SK-N-SH (cell line): ENCODE measurements at places on chromosomes 7 and 10. TPM values are rescaled to one million over a fixed set of nuclear protein-coding genes. Genes with fewer than 3 reads are reported as not detected.

DNA sequence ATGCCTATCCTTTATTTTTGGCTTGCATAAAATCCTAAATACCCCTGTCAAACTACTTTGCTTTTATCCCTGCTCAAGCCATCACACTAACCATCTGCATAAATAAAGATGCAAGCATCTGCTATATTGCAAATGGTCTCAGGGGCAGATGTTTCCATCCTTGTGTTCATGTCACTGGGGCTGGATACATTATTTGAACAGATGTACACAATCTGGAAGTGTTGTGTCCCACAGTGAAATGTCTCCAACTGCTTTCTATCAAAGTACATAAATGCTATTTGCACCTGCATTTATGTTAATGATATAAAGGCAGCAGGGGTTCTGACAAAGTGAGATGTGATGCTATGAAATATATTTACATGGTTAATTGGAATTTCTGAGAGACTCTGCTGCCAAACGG is 163.1 kb downstream of the ZNF438 start:
- DNase-seq, result no peak

- DNase-seq, result no peak
These were observed 16.5 kb downstream of the DNAJB12 start for GRCh38 chr10:72338180-72338579.

DNA sequence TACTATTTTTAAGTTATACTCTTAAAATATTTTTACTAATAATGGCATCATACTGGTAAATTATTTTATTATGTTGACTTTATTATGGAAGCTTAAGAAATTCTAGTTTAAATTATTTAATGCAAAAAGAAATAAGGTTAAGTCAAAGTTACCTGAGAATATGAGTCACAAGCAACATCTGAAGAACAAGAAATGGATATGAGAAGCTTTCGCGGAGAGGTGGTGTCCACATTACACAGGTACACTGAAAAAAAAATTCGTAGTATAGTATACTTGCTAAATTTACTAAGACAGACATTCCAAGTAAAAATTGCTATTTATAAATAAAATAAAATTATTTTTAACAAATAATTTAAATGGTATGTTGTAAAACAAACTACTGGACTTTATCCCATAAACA is 143.8 kb downstream of the AVL9 start:
- no peak for DNase-seq

DNA sequence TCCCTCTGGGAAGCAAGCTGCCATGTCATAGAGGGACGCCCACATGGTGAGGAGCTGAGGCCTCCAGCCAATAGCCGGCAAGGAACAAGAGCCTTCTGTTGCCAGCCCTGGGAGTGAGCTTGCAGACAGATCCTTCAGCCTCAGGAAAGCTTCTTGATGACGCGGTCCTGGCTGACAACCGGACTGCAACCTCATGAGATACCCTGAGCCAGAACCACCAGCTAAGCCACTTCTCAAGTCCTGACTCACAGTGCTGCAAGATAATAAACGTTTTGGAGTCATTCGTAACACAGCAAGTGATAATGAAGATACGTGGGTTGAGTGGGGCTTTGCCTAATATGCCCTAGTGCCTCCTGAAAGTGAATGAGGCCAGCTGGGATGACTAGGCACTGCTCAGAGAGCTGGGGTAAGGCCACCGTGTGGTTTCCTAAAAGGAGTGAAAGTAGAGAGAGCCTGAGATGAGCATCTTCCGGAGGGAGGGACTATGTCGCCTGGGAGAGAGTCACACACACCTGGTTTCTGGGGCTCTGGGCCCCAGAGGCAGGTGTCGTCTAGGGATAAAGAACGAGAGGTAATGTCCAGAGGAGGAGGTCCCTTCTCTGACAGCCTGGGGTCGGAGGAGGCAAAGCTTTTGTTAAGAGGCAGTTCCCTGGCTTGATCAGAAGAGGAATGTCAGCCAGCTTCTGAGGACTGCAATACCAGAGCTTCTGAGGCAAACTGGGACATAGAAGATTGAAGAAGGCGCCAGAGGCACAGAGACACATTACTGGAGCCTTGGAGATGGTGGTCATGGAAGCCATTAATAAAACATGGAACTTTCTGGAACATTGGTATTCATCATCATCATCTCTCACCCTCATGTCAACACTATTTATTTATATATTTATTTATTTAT is 53.6 kb downstream of the PYROXD2 start:
- DNase-seq, result no peak

DNA sequence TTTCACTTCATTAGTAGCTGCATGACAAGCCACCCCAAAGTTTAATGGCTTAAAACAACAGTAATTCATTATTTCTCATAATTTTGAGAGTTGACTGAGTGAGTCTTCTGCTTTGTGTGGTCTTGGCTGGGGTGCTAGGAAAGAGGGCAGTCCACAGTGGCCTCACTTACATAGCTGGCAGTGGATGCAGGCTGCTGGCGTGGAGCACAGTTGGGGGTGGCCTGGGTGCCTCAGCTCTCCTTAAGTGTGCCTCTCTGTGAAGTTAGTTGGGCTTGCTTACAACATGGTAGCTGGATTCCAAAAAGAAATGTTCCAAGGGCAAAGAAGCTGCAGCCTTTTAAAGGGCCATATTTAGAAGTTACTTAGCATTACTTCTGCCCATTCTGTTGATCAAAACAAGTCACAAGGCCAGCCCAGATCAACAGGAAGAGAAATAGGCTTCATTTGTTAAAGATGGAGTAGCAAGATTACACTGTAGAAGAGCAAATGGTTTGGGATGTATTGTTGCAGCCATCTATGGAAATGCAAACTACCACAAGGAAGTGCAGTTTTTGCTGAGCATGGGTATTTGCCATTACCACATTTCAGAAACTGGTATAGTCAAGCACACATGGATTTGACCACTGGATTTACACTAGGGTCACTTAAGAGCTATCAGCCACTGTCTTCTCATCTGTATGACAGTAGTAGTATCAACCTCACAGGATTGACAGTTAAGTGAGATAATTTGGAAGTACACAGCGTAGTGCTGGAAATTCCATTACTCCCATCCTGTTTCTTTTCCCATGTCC is 33.6 kb downstream of the ZEB1 start:
- no peak for DNase-seq

The PTPRE gene
- polyA plus RNA-seq, result 6.2 and 11.8 TPM in 2 replicates

GRCh38 chr10:107826171-107826570 is 661.7 kb upstream of the SORCS1 start:
- no peak for DNase-seq

The LBX1 gene
- polyA plus RNA-seq, result not detected in 2 replicates

The ETV1 gene
- 22.3 and 24.9 TPM in 2 replicates for polyA plus RNA-seq

GRCh38 chr7:51065766-51066165 is 250.8 kb downstream of the COBL start:
- no peak for DNase-seq

- DNase-seq, result no peak
These were observed 43.5 kb downstream of the MTPN start for GRCh38 chr7:135933509-135934188.
